ENCODE measurements at places on chromosomes 4 and X. TPM values are rescaled to one million over a fixed set of nuclear protein-coding genes. Genes with fewer than 3 reads are reported as not detected.

Gene CLDN34
- total RNA-seq: not detected

Gene ARMCX4
- total RNA-seq: 22.0 TPM

DNA sequence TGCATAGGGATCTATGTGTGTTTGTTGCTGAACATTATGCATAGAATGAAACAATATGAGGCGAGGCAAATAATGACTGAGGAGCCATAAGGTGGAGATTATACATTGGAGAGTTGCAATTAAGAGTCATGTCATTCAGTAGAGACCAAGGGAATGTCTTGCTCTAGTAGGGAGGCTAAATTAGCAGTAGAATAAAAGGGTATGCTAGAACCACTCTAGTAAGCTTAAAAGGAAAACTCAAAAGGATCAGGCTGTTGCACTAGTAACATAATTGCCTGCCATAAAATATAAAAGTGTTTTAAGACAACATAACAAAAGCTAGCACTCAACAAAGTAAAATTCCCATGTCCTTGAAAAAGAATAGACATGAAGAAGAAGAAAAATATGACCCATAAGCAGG, 586.2 kb upstream of the DIAPH2 start:
- DNase-seq: no peak

DNA sequence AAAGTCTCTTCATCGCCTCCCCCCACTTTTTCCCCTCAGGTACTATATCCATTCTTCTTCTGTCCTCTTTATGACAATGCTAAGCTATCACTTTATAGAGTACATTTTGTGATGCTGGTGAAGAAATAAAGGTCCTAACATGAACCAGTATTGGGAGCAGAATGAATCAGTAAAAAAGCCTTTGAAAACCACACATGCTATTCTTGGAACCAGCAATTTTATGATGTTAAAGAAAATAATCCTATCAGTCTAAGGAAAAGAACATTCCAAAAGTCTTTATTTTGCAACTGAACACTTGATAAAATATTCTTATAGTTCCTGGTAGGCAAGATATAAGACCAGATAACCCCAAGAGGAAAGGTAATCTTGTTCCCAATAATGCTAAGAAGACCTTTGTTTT, 107.8 kb upstream of the MCF2 start:
- no peak for DNase-seq

Gene CSAG1
- total RNA-seq: not detected

DNA sequence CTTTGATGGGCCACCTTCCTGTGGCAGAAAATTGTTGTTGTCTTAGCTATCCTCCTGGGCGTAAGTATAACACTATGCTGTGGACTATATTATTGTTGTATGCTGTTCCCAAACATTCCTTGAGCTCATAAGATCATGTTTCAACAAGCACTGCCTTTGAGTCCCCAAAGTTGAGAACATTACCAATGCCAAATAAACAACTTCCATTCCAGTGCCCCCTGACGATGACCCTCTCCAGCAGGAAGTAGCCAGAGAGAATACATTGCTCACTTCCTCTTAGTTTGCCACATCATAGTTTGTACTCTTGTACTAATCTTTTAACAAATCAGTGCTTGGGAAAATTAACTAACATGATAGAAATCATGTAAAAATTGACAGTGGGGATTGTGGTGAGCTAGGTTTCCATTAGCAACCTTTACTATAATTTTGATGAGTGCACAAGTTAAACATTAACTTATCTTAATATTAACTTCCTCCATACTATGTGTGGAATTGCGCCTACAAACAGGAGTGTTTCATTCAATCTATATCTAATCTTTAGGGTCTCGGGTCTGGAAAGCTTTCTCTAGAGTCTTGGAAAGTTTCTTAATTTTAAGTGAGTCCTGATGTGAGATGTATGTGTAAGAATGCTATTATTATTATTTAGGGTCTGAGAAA, 20.3 kb upstream of the DHX15 start:
- no peak for DNase-seq

DNA sequence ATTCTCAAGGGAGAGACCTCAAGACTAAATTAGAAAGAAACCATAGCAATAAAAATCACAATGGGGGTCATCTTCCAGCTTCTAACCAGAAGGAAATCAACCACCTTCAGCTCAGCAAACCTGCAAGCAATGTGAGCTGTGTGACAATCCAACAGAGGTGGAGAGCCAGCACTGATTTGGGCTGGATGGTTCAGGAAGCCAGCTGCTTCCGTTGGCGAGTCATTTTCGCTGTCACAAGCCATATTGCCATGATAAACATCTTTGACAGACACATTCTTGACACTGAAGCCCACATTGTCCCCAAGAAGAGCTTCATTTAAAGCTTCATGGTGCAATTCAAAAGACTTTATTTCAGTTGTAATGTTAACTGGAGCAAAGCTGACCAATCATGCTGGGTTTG, 22.7 kb downstream of the F8A1 start:
- DNase-seq: no peak

DNA sequence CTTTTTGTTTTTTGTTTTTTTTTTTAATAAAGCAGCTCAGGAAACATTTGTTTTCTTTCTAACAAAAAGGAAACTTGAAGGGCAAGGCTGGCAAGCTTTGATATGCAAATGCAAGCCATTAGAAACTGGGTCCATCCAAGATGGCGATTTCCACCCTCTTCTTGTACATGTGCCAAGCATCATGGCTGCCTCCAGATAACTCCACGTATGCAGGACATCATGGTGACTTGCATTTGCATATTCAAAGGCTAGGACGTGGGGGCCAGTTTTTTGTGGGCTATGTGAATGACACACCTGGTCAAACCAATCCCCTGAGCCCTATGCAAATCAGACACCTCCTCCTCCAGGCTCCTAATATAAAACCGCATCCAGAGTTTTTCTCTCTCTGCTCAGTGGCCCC, 692.6 kb downstream of the FAM133A start:
- DNase-seq: no peak

- no peak for DNase-seq
Measured at GRCh38 chr4:165328708-165329107, 1.2 kb downstream of the MSMO1 start.

DNA sequence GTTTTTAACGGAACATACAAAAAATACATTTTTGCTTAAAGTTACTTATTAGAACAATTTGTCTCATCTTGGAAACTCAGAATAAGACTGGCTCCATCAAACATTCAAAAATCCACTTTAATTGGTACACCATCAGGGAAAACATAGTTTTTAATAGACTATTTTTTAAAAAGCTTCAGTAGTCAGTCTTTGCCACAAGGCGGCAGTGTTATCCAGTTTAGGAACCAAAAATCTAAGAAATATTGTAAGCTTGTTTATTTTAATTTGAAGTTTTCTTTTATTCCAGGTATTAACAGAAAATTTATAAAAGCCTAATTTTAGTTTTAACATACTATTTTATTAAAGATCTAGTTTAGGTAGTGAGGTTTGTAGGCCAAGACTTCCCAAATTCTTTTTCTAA, 107.7 kb downstream of the APOOL start:
- no peak for DNase-seq

GRCh38 chrX:107323786-107324492, 117.5 kb downstream of the DNAAF6 start:
- no peak for DNase-seq

DNA sequence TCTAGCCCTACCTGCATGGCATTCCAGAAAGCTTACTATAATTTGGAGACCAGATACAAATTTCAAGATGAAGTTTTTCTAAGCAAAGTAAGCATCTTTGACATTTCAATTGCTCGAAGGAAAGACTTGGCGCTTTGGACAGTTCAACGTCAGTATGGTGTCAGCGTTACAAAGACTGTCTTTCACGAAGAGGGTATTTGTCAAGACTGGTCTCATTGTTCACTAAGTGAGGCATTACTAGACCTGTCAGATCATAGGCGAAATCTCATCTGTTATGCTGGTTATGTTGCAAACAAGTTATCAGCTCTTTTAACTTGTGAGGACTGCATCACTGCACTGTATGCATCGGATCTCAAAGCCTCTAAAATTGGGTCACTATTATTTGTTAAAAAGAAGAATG, 17.6 kb downstream of the THAP9 start:
- no peak for DNase-seq

DNA sequence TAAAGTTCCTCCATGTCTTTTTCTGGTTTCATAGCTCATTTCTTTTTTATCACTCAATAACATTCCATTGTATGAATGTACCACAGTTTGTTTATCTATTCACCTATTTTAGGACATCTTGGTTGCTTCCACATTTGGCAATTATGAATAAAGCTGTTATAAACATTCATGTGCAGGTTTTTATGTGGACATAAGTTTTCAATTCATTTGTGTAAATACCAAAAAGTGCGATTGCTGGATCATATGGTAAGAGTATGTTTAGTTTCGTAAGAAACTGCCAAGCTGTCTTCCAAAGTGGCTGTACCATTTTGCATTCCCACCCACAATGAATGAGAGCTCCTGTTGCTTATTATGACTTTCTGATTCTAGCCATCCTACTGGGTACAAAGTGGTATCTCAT, 36.3 kb upstream of the ZFX start:
- DNase-seq: no peak

DNA sequence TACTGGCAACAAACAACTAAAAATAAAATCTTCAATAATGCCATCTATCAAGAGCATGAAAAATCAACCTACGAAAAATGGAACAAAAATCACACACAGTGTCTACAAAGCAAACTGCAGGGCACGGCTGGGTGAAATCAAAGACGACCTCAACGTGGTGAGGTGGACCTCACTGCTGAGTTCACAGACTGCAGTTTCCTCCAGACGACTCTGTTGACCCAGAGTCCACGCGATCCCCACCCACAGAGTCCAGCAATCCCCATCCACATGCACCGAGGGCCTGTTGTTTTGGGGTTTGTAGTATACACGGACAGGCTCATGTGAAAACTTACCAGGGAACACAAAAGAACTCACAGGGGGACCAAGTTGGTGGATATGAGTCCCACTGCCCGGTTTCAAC, 31.1 kb upstream of the GTPBP6 start:
- DNase-seq: peak; percentile 4

DNA sequence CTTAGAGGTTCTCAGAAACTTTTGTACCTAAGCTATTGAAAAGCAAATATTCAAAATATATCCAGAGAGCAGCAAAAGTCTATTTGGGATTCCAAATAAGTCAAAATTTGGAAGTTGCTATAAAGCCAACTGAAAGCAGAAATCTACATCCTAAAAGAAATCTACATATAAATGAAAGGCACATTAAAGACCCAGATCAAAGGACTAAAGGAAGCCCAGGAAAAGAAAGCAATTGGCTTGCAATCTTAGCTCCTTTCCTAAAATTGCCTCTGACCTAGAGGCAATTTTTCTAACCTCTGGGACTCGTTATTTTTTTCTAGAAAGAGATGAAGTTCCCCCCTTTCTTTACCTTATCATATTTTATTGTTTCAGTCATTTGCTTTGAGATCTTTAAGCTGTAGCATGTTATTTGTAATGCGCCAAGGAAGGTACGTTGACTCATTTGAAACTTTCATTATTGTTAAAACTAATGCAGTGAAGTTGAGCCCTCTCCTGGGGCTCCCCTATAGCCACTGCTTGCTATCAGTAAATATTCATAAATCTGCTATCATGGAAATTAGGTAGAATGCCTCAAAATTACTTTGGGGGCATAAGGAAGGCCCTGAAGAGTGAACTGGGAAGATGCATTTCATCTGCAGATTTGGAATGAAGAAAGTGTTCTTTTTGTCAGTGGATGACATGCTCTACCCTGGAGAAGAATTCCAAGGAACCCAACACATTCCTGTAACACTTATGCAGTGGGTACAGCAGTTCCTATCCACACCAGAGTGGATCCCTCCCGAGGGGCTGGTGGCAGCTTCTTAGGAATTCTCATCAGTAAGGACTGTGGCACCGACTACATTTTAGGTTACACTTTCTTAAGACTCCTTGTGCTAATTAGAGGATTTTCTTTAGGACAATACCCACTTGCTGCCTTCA, 177.8 kb upstream of the IGFBP7 start:
- DNase-seq: no peak

GRCh38 chr4:63583007-63583406, 826.2 kb downstream of the TECRL start:
- no peak for DNase-seq

GRCh38 chrX:126170720-126171119, 4.6 kb upstream of the DCAF12L2 start:
- no peak for DNase-seq

- no peak for DNase-seq
Measured at GRCh38 chrX:9542106-9542760, 77.4 kb downstream of the TBL1X start.

Gene PPP2R2C
- total RNA-seq: 0.31 TPM

GRCh38 chr4:102518703-102519131, 17.6 kb downstream of the NFKB1 start:
- no peak for DNase-seq

GRCh38 chrX:44428989-44429627, 85.6 kb upstream of the EFHC2 start:
- no peak for DNase-seq

- DNase-seq: no peak
Measured at GRCh38 chr4:172945611-172946010, 223.0 kb upstream of the GALNT7 start.

DNA sequence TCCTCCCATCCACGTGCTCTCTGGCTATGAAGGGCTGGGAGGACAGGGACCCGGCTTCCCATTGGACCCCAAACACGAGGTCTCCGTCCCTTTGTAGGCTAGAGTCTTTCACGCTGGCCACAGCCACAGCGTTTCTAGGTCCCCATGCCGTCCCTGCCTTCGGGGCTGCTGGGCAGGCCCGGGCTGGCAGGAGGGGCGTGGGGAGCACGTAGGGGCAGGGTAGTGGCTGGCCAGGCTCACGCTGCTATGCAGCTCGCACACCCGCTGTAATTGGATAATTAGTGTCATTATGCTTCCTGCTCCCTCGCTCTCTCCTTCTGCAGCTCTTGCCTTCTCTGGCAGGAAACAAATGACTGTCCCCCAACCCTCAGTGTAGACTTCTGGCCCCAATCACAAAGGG, 9.8 kb downstream of the ATP2B3 start:
- DNase-seq: no peak

DNA sequence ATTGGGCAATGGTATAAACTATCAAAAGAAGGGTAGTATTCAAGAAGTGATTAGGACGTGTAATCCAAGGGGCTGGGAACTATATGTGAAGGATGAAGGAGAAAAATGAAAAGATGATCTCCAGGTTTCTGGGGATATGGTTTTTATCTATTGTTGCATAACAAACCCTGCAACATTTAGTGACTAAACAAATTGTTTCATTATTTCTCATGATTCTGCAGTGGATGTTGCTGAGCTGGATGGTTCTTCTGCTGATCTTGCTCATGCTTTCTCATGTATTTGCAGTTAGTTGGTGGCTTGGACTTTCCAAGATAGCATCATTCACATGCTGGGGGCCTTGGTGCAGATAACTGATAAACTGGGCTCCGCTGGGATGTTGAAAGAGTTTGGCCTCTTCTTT, 29.1 kb downstream of the PHOX2B start:
- DNase-seq: no peak

Gene TBL1X
- total RNA-seq: 12.1 TPM

Gene TMEM144
- total RNA-seq: 36.7 TPM

All from mucosa of descending colon (tissue), 3 donors.